ENCODE measurements at places on chromosomes 7 and 10. TPM values are rescaled to one million over a fixed set of nuclear protein-coding genes. Genes with fewer than 3 reads are reported as not detected.
A peak's percentile ranks its signal among the peaks of the same experiment; 100 is the strongest.

- DNase-seq = peak; percentile 74
Observed at GRCh38 chr10:49081547-49082275, 33.6 kb downstream of the VSTM4 start.

- DNase-seq = peak; percentile 20
Observed at GRCh38 chr7:86282014-86282682, 361.6 kb upstream of the GRM3 start.

GRCh38 chr7:97835296-97836138 lies 36.7 kb downstream of the ASNS start:
- peak; percentile 68 for DNase-seq

- no peak for DNase-seq
Observed at GRCh38 chr10:32980242-32980557, 22.2 kb upstream of the ITGB1 start.

- no peak for DNase-seq
Observed at GRCh38 chr10:11189582-11190376, 172.1 kb downstream of the CELF2 start.

DNA sequence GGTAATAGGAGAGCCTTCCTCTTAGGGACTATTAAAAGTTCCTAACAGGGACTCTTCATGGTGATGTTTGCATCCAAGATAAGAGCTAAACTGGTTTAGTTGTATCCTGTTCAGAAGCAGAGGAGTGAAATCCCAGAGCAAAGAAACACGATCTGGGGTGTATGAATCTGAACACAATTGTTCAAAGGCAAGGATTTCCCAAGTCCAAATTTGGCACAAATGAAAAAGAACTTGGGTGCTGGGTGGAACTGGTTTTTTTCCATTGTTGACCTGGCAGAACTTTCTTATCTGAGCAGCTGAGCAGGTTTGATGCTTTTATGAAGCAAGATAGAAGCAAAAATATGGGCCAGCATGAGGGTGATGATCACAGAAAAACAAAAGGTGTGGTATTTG lies 6.0 kb downstream of the AGFG2 start:
- DNase-seq = no peak

DNA sequence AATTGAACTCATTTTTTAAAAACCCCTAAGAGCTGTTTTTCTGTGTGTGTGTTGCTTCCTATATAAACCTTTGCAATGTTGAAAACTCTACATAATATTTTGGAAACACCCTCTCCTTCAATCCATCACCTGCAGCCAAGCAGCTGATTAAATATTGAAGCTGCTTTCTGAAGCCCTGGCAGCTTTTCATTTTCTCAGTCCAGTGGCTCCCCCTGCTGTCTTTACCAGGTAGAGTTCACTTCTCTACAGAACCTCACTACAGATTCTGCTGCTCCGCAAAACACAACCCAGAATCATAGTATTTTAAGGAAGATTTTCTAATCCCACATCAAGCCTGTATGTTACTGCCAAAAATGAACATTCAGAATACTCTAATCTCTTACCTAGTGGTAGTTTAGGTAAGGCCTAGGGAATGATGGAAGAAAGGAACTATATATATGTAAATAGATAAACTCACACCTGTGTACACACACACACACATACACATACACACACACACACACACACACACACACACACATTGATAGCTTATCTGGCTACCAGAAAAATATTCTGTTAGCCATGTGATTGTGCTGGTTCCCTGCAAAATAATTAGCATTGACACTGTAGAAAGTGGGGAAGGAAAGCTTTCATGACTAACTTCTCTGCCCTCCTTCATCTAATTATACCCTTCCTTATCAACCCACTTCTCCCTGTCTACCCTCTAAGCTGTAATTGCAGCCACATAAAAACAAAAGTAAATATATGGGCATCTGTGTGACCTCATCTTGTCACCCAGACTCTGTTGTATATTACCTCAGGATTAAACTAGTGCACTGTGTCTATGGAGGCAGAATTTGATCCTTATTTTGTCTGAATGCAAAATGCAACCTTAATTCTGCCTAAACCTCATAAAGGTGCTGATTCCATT lies 229.5 kb upstream of the FZD1 start:
- DNase-seq = no peak

DNA sequence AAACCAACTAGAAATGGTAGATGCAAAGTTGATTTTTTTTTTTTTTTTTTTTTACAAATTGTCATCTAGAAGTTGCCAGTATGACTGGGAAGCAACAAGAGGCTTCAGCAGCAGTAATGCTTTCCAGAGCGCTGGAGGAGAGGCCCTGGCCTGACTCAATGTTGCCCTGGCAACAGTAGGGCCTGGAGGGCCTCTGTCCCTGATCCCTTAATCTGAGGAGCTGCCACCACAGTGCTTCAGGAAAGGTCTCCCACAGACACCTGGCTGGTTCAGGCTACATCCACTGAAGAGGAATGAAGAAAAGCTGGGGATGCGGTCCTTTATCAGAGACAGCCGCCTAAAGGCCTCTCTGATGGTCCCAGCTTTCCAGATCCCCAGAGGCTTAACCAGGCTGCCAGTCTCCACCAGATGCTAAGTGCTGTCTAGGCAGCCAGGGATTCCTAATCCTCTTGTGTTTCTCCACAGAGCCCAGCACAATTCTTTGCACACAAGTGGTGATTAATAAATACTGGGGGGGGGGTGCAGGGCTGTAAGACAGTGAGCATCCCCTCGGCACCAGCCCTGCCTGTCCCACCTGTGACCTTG lies 33.7 kb downstream of the ZNF777 start:
- DNase-seq = no peak

DNA sequence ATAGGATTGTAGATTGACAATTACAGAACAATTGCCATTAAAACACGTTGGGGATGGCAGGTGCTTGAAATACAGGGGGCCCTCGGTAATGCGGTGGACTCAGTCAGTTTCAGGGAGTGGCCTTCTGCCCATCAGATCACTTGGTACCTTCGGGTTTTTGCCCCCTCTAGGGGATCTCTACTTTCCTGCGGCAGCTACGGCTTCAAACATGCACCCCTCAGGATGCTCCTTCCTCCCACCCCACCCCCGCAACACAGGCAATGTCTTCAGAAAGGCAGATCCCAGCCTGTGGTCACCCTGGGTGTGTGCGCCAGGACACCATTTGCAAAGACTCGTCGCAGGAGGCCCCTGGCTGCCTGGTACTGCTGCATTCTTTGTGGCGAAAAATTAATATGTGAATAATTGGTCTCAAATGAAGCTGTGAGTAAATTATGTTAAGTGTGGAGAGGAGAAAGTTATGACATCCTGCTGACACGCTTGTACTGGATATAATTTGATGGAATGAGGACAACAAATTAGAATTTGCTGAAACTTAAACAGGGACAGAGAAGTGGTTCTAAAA lies 431.0 kb upstream of the MKI67 start:
- no peak for DNase-seq

DNA sequence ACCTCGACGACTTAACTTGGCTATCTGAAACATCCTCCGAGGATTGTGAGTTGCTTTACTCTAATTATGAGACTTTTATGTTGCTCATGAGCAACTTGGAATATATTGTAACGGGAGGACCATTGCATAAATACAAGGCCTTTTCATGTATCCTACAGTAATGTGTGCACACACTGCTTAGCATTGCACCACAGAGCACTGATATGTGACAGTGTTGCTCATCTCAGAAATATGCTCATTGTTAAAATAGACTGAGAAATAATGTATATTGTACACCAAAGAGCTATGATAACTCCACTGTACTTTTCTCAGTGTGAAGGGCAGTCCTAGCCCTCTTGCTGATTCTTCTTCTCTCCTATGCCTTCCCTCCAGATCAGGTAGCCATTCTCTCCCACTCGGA lies 102.8 kb upstream of the CDK13 start:
- DNase-seq = no peak

GRCh38 chr10:119100434-119101238 lies 3.3 kb upstream of the DENND10 start:
- DNase-seq = no peak

DNA sequence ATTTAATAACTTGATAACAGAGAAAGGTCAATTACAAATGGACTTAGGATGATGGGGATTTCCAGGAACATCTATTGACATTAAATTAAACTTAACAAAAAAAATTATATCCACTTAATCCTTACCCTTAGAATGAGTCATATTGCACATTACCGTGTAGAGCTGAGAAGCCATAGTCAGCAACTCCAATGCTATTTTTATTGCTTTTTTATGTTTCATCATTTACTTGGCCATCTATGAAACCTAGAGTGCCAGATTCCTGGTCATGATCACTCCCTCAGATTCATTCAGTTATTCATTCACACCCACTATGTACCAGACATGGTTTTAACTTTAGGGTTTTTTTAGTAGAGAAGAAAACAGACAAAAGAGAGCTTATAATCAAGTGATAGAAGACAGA lies 1180.4 kb downstream of the CNTNAP2 start:
- no peak for DNase-seq

DNA sequence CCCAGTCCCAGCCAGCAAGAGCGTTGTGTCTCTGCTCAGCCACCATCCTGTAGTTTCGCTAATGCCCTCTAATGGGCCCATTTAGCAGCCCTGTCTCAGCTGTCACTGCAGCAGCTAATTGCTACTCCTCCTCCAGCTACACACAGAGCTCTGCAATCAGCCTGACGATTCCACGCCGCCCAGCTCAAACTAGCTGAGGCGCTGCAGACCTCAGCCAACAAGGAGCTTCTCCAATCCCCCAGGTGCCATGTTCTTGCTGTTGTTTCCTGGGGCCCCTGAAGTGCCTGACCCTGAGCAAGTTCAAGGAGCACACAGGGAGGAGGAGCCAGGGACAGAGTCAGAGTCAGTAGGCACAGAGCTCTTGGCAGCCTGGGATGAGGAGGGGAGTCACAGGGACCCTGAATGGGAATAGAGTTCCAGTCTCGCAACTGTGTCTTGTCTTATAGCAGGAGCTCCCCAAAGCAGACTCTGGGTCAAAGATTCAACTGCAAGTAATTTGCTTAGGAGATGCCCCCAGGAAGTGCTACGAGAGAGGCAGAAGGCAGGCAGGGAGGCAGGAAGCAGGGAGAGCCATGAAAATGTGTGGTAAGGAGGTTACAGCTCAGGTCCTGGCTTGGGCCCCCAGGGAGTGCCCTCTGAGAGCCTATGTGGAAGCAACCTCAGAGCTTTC lies 135.8 kb upstream of the UNC5B start:
- peak; percentile 14 for DNase-seq

DNA sequence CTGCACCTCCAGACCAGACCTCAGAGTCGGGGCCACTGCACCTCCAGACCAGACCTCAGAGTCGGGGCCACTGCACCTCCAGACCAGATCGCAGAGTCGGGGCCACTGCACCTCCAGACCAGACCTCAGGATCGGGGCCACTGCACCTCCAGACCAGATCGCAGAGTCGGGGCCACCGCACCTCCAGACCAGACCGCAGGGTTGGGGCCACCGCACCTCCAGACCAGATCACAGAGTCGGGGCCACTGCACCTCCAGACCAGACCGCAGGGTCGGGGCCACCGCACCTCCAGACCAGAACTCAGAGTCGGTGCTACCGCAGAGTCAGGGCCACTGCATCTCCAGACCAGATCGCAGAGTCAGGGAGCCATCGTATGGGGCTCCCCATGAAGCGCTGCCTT lies 105.9 kb downstream of the ACTR3B start:
- DNase-seq = no peak

- DNase-seq = no peak
Observed at GRCh38 chr7:7970531-7971307, 2.1 kb downstream of the GLCCI1 start.

- DNase-seq = no peak
Observed at GRCh38 chr7:142696456-142697179, 52.7 kb upstream of the PRSS1 start.

- DNase-seq = no peak
Observed at GRCh38 chr7:8200316-8200715, 61.7 kb downstream of the ICA1 start.

DNA sequence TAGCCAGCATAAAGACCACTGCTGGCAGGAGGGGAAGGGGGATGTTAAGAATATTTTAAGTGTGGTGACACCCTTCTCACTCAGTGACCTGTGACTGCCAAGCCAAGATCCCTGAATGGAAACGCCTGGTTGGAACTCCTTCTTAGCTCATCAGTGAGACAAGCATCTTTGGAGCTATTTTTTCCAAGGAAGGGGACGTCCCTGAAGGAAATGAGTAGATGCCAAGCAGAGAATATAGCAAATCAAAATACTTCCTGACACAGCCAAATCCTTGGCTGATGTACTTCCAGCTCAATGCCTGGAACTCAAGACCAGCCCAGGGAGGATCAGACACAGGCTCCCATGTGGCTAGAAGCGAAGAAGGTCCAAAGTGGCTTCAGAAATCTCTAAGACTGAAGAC lies 82.2 kb downstream of the SORBS1 start:
- DNase-seq = no peak

GRCh38 chr10:113113241-113113640 lies 163.2 kb downstream of the TCF7L2 start:
- no peak for DNase-seq

DNA sequence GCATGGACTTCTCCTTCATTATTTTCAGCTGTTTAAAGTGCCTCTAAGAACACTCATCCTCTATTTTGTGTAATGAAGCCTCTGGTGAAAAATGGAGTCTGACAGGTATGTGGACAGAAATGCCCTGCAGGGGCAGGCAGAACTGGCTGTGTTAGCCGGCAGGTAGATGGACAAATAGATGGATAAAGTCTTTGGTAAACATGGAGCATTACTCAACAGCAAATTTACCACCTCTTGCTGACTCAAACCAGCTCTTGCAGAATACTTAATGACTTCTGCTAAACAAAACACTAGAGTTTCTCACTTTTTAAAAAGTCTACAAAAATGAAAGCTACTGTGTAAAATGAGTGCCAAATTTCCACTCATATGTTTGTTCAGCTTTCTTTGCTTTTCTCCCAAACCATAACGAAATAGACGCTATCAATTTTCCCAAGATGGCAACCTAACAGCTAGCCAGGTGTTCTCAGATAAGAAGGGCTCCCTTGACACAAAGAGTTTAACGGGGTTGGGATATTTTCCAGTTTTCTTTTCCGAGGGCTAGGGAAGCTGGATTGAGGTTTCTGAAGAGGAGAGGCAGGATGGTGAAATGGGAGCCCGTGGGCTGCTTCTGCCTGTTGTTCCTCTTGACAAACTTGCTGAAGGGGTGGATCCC lies 71.9 kb upstream of the HABP2 start:
- no peak for DNase-seq

RALA gene
- 38.0 TPM for total RNA-seq

MGMT gene
- total RNA-seq = 16.7 TPM

TMEM236 gene
- 0.30 TPM for total RNA-seq

MBL2 gene
- not detected for total RNA-seq

PKD2L1 gene
- total RNA-seq = not detected
